Naive thymus-derived CD8-positive, alpha-beta T cell (primary cell): ENCODE measurements at places on chromosomes 7 and 10.

- H3K27me3 ChIP-seq, result no peaks in the 10 kb centered on the region
- no peaks in the 10 kb centered on the region for H3K36me3 ChIP-seq
- peaks cover 21% of the 10 kb centered on the region for H3K4me1 ChIP-seq
- peak; percentile 35 for DNase-seq
Measured at GRCh38 chr10:87850742-87851205, 12.6 kb downstream of the KLLN start.

- no peak overlapping the region for H3K27ac ChIP-seq
- peaks cover 3% of the 10 kb centered on the region for H3K36me3 ChIP-seq
- DNase-seq, result no peak
- no peak overlapping the region for H3K4me3 ChIP-seq
Measured at GRCh38 chr7:47847207-47847606, 101.1 kb downstream of the PKD1L1 start.

DNA sequence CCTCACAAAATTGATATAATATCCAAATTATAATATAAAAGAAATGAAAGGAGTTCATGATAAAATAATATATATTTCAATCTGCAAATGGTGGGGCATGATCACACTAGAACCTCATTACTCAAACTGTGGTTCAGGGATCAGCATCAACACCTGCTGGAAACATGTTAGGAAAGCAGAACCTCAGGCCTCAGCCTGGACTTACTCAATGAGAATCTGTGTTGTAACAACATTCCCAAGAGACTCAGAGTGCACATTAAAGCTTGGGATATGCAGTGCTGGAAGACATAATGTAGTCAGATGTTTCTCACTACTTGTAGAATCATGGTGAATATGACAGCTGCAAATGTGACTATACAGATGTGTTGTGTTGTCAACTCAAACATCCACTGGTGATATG is 81.7 kb upstream of the ITPRID1 start:
- H3K27me3 ChIP-seq, result peaks cover 1% of the 10 kb centered on the region
- H3K4me3 ChIP-seq, result no peak overlapping the region
- no peaks in the 10 kb centered on the region for H3K4me1 ChIP-seq
- no peaks in the 10 kb centered on the region for H3K36me3 ChIP-seq

GRCh38 chr10:88962336-88962735 is 9.8 kb upstream of the ACTA2 start:
- no peak overlapping the region for H3K27ac ChIP-seq
- H3K4me3 ChIP-seq, result no peak overlapping the region
- peaks cover 4% of the 10 kb centered on the region for H3K36me3 ChIP-seq
- no peaks in the 10 kb centered on the region for H3K27me3 ChIP-seq
- peaks cover 20% of the 10 kb centered on the region for H3K4me1 ChIP-seq

DNA sequence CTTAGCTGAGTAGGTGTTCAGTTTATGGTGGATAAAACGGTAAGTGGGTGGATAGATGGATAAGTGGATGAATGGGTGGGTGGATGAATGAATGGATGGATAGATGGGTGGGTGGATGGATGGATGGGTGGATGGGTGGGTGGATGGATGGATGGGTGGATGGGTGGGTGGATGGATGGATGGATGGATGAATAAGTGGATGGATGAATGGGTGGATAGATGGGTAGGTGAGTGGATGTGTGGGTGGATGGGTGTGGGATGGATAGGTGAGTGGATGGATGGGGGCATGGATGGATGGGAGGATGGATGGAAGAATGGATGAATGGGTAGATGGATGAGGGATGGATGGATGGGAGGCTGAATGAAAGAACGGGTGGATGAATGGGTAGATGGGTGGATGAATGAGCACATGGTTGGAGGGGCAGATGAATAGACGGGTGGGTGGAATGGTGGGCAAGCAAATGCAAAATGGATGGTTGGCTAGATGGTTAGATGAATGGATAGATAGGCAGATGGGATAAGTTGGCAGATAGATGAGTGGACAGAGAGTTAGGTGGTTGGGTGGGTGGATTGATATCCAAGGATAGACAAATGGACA is 25.7 kb downstream of the ELN start:
- peak; percentile 18 for DNase-seq
- peaks cover 5% of the 10 kb centered on the region for H3K27me3 ChIP-seq
- no peaks in the 10 kb centered on the region for H3K4me1 ChIP-seq
- no peak overlapping the region for H3K4me3 ChIP-seq
- H3K36me3 ChIP-seq, result no peaks in the 10 kb centered on the region
- H3K27ac ChIP-seq, result no peak overlapping the region

- peaks cover 27% of the 10 kb centered on the region for H3K36me3 ChIP-seq
- peaks cover 6% of the 10 kb centered on the region for H3K4me1 ChIP-seq
- no peaks in the 10 kb centered on the region for H3K27me3 ChIP-seq
Measured at GRCh38 chr10:16950656-16951601, 133.7 kb upstream of the RSU1 start.

- no peak overlapping the region for H3K4me3 ChIP-seq
- peaks cover 9% of the 10 kb centered on the region for H3K27me3 ChIP-seq
- H3K27ac ChIP-seq, result no peak overlapping the region
- H3K36me3 ChIP-seq, result no peaks in the 10 kb centered on the region
- no peak for DNase-seq
Measured at GRCh38 chr10:10824591-10825148, 193.0 kb upstream of the CELF2 start.

GRCh38 chr7:31311552-31311951 is 29.0 kb downstream of the NEUROD6 start:
- H3K36me3 ChIP-seq, result no peaks in the 10 kb centered on the region
- no peaks in the 10 kb centered on the region for H3K27me3 ChIP-seq
- DNase-seq, result no peak
- no peaks in the 10 kb centered on the region for H3K4me1 ChIP-seq

GRCh38 chr7:47621347-47621746 is 39.4 kb upstream of the TNS3 start:
- peaks cover 8% of the 10 kb centered on the region for H3K4me1 ChIP-seq
- H3K36me3 ChIP-seq, result no peaks in the 10 kb centered on the region
- DNase-seq, result no peak

GRCh38 chr10:34474009-34474376 is 341.1 kb downstream of the PARD3 start:
- H3K27me3 ChIP-seq, result no peaks in the 10 kb centered on the region
- no peak for DNase-seq
- H3K4me3 ChIP-seq, result no peak overlapping the region
- no peaks in the 10 kb centered on the region for H3K4me1 ChIP-seq
- no peaks in the 10 kb centered on the region for H3K36me3 ChIP-seq

DNA sequence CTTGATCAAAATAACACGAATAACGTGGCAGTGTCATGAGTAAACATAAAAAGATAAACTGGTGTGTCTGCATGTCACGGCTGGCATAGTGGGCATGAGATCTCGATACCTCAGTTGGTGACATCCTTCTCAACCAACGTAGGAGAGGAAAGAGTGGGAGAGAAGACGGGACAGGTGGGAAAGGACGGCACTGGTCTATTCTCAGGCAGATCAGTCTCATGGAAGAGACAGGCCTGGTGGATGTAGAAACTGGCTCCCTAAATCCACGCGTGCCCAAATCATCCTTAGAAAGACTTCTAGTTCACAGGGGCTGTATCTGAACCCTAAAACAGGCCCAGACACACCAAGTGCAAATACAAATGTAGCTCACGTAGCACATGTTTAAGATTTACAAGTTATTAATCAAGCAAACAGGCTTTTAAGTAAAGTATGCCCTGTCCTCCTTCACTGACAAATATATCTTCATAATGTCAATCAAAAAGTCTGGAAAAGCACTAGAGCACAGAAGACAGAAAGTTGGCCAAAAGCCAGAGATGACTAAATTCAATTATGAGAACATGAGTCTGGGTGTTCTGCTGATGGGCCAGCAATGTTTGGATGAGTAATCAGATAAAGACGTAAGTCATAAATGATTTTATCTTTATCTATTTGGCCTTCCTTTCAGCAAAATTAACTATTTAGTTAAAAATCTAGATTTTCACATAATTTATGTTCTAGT is 56.3 kb downstream of the SFMBT2 start:
- no peak overlapping the region for H3K27ac ChIP-seq
- no peak overlapping the region for H3K4me3 ChIP-seq
- H3K27me3 ChIP-seq, result no peaks in the 10 kb centered on the region
- DNase-seq, result no peak
- H3K36me3 ChIP-seq, result peaks cover 55% of the 10 kb centered on the region

GRCh38 chr7:91916051-91916440 is 24.6 kb upstream of the AKAP9 start:
- peaks cover 6% of the 10 kb centered on the region for H3K27me3 ChIP-seq
- no peaks in the 10 kb centered on the region for H3K36me3 ChIP-seq
- H3K4me3 ChIP-seq, result no peak overlapping the region
- H3K4me1 ChIP-seq, result no peaks in the 10 kb centered on the region
- H3K27ac ChIP-seq, result no peak overlapping the region

GRCh38 chr10:110859206-110859972 is 12.3 kb upstream of the PDCD4 start:
- no peaks in the 10 kb centered on the region for H3K27me3 ChIP-seq
- peaks cover 45% of the 10 kb centered on the region for H3K4me1 ChIP-seq
- H3K36me3 ChIP-seq, result no peaks in the 10 kb centered on the region
- peak overlapping the region; percentile 94 for H3K27ac ChIP-seq
- H3K4me3 ChIP-seq, result no peak overlapping the region

DNA sequence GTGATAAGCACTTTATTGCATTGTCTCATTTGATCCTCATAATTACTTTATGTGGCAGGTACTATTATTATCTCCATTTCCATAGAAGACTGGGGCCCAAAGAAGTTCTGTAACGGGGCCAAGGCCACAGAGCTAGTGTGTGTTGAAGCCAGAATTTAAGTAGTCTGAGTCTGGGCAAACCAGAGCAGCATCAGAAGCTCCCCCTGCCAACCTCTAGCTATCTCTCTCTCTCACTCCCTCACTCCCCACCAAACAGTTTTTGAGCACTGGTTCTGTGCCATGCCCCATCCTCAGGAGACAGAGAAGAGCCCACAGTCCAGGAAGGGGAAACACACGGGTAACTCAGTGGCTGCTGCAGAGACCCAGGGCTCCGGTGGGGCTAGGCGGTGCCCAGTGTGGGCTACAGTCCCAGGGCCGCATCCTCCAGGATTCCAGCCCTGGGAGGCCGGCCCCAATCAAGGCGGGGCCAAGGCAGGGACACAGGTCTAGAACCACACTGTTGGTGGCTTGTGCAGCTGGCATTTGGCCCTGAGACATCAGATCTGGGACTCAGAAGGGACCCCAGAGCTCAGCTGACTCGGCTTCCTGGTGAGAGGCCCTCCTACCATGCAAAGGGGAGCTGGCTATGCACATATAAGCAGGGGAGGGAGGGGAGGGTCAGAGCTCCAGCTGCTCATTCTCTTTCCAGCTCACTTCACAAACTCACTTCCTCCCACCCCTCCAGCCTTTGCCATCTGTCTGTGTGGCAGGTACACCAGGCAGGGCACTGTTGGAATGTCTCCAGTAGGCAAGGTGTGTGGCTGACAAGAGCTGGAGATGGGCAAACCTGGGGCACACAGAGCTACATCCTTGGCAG is 34.4 kb downstream of the COL13A1 start:
- no peak overlapping the region for H3K4me3 ChIP-seq
- no peak overlapping the region for H3K27ac ChIP-seq
- DNase-seq, result no peak
- H3K36me3 ChIP-seq, result no peaks in the 10 kb centered on the region
- H3K27me3 ChIP-seq, result peaks cover 26% of the 10 kb centered on the region

DNA sequence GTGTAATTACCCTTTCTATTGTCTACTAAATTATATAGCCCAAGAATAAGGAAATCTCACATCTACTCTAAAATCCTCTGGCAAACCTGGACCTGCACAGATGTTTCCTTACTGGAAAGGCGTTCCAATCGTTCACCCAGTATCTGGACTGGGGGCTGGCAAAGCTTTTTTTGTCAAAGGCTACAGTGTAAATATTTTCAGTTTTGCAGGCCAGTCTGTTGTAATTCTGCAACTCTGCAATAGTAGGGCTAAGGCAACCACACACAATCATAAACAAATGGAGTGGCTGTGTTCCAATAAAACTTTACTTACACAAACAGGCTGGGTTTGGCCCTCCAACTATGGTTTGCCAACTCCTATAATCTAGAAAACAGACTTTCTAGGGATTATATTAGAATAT is 56.2 kb downstream of the GLI3 start:
- H3K4me1 ChIP-seq, result no peaks in the 10 kb centered on the region
- no peak overlapping the region for H3K27ac ChIP-seq
- DNase-seq, result no peak
- H3K27me3 ChIP-seq, result peaks cover 23% of the 10 kb centered on the region
- no peak overlapping the region for H3K4me3 ChIP-seq

- DNase-seq, result no peak
- no peak overlapping the region for H3K4me3 ChIP-seq
- H3K36me3 ChIP-seq, result no peaks in the 10 kb centered on the region
- peaks cover 25% of the 10 kb centered on the region for H3K4me1 ChIP-seq
- no peak overlapping the region for H3K27ac ChIP-seq
Measured at GRCh38 chr7:155454183-155455112, 3.5 kb upstream of the EN2 start.

DNA sequence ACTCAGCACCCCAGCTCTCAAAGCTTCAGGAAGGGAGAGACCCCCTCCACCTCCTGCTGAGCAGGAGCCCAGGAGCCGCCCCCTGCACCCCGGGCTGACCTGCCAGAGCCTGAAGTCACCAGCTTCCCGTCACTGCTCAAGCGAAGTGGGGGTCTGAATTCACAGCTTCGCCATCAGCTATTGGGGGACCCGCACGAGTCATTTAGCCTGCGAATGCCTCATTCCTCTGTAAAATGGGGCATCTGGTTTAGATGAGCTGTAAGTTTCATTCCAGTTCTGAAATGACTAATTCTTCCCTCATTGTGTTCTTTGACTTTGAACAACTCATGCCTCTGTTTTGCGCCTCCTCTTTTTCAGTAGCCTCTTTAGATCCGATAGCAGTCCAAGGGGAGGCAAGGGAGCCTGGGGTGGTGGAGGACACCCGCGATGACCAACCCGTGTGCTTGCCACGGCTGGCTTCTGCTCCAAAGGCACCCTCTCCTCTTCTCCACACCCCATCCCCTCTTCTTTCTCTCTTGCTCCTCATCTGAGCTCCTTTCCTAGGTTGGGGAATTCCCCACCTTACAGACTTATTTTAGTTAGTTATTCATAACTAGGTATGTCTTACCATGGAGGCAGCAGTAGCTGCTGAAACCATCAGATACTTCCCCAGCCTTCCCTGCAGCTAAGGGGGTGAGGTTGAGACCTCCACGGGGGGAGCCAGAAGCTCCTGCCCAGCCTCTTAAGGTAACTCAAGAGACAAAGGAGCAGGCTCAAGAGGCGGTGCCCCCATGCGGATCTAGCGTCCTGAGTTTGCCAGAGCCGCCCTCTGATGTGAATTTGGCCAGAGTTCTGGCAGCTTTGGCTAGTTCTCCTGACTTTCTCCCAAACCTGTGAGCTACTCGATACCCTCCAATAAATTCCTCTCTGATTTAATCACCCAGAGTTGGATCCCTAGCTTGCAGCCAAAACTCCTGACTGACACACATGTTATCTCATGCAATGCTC is 47.7 kb downstream of the RBM17 start:
- H3K36me3 ChIP-seq, result no peaks in the 10 kb centered on the region
- H3K27ac ChIP-seq, result no peak overlapping the region
- no peak overlapping the region for H3K4me3 ChIP-seq
- DNase-seq, result no peak

- no peaks in the 10 kb centered on the region for H3K27me3 ChIP-seq
- peaks cover 6% of the 10 kb centered on the region for H3K4me1 ChIP-seq
- no peak for DNase-seq
Measured at GRCh38 chr10:102172288-102172687, 20.1 kb downstream of the NOLC1 start.

GRCh38 chr7:113891031-113891350 is 27.8 kb downstream of the PPP1R3A start:
- no peak for DNase-seq
- no peak overlapping the region for H3K4me3 ChIP-seq
- H3K27ac ChIP-seq, result no peak overlapping the region
